ENCODE measurements at places on chromosomes 16 and 17. TPM values are rescaled to one million over a fixed set of nuclear protein-coding genes. Genes with fewer than 3 reads are reported as not detected.

The SLC5A11 gene
- total RNA-seq, result not detected

The TBX6 gene
- 3.7 TPM for total RNA-seq

The HS3ST4 gene
- total RNA-seq, result not detected

DNA sequence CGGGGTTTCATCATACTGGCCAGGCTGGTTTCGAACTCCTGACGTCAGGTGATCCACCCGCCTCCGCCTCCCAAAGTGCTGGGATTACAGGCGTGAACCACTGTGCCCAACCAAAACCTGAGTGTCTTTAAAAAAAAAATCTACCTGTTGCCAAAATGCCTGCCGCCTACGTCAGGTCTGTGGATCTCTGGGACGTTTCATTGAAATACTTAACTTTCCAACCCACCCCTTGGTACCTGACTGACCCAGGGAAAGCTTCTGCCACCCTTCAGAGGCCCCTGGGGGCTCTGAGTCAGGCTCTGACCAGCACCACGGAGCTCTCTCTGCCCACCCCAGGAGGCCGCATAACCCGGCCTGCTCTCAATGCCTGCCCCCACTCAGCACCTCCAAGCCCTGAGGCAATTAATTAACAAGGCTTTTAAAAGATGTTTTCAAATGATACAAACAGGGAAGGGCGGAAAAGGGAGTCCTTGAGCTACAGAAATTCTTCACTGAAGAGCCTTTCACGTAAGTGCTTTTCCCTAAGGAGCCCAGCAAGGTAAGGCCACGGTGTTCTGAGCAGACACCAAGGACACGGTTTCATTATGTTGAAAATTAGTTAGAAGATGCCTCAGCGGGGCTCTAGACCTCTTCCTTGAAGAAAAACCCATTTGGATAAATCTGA lies 29.3 kb upstream of the GSG1L start:
- ATAC-seq, result no peak

- ATAC-seq, result no peak
These were observed 76.9 kb downstream of the MRTFB start for GRCh38 chr16:14148016-14148415.

DNA sequence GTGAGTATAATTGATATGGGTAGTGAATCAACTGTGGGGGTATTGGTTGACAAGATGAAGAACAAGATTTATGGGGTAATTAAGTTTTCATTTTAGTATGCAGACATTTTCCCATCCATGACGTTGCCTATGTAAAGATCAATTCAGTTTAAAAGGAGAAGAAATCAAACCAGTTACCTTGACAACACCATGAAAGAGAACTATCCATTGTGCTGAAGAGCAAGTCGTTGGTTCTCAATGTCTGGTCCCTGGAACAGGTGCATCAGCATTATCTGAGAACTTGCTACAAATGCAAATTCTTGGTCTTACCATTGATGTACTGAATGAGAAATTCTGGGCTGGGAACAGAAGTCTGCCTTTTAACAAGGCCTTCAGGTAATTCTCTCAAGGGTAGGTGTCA lies 801 bp upstream of the OR4D2 start:
- ATAC-seq, result no peak
